ENCODE measurements at places on chromosomes 11 and 22.

GRCh38 chr22:37274380-37274862 is 7.9 kb upstream of the CYTH4 start:
- no peak for DNase-seq

DNA sequence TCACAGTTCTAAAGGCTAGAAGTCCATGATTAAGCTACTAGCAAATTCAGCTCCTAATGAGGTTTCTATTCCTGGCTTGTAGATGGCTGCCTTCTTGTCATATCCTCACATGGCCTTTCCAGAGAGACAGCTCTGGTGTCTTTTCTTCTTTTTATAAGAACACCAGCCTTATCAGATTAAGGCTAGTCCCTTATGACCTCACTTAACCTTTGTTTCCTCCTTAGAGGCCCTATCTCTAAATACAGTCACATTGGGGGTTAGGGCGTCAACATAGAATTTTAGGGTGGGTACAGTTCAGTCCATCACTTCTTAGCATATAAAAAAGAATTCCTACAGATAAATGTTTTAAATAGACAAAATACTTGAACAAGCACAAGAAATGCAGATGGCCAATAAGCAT is 18.2 kb upstream of the CLPB start:
- DNase-seq: no peak

GRCh38 chr11:35365961-35366360 is 53.4 kb downstream of the SLC1A2 start:
- no peak for DNase-seq

DNA sequence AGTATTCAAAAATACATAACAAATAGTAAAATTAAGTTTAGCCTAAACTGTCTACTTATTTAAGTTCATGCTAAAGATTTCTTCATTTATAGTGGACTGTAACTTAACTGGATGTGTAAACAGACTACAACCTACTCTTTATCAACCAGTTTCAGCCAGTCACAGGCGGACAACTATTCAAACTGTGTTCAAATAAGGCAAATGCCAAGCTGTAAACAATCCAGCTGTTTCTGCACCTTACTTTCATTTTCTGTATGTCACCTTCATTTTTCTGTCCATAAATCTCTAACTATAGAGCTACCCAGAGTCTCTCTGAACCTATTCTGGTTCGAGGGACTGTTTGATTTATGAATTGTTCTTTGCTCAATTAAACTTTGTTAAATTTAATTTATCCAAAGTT is 992.8 kb downstream of the DLG2 start:
- no peak for DNase-seq

- DNase-seq: no peak
Measured at GRCh38 chr11:36108881-36109589, 165.2 kb downstream of the LDLRAD3 start.

DNA sequence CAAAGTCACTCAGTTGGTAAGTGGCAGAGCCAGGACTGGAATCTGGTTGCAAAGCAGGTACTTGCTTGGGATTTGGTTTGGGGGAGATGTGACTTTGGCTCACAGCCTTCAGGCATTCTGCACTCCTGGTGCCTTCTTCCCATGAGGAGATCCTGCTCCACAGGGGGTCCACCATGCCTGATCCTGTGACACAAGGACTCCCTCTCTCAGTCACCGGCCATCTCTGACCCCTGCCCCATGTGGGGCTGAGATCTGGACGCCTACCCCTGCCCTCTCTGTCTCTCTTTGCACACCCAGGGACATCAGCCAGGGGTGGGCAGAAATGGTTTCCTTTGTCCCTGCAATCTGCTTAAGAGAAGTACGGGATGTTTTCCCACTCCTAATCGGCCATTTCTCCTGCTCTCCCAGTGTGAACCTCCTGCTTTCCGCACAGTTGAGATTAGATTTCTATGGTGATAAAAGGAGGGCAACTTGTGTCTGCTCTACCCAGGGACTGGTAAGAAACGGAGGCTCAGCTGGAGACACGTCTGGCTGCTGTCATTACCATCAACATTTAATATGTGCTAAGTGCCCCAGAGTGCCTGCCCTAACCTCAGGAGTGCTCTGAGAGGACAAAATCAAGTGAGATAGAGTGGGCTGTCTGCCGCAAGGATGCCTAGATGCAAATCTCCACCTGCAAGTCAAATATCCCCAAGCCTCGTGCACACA is 11.1 kb upstream of the FXYD6 start:
- DNase-seq: no peak

GRCh38 chr11:107666911-107667613 is 44.8 kb downstream of the SLN start:
- no peak for DNase-seq

Data from K562 (cell line).